ENCODE measurements at places on chromosomes 7 and 10. TPM values are rescaled to one million over a fixed set of nuclear protein-coding genes. Genes with fewer than 3 reads are reported as not detected.

GRCh38 chr7:117146059-117146458, 176.8 kb downstream of the WNT2 start:
- no peak for DNase-seq

GRCh38 chr7:363626-364025, 73.7 kb downstream of the FOXL3 start:
- DNase-seq, result no peak

DNA sequence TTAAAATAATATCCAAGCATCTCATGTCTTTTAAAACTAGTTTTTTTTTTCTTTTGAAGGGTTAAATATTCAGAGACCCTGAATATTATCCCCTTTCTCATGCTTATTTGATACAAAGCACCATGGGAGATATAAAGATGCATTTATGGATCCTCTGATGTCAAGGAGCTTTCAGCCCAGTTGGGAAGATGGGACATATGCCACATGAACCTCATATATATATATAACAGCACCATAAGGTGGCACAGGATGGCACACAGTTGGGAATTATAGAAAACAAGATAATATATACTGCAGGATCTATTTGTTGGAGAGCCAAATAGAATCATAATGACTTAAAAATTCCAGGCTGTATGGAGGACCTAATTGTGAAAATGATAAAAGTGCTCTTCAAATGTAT, 185.4 kb upstream of the IMMP2L start:
- DNase-seq, result no peak

FGFBP3 gene
- 1.2 TPM for total RNA-seq

CRHR2 gene
- 0.72 TPM for total RNA-seq

GRCh38 chr10:15439341-15439842, 68.3 kb upstream of the FAM171A1 start:
- peak; percentile 85 for DNase-seq
